ENCODE measurements at places on chromosomes 4 and X.

DNA sequence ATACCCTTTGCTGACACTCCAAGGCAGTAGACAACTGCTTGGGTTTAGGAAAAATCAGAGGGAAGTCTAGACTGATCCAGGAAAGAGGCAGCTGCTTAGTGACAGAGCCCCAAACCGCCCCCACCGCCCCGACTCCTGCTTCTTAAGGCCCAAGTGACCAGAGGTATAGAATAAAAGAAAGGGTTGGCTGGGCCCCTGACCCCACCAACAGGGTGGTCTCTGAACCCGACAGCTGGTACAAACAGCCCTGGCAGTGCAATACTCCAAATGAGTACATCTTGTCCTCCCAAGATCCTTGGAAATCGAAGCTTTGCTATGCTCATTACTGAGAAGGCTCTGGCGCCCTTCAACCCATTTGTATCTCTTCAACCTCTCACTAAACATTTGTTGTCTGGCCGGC lies 78.1 kb upstream of the PLAC1 start:
- DNase-seq = no peak

DNA sequence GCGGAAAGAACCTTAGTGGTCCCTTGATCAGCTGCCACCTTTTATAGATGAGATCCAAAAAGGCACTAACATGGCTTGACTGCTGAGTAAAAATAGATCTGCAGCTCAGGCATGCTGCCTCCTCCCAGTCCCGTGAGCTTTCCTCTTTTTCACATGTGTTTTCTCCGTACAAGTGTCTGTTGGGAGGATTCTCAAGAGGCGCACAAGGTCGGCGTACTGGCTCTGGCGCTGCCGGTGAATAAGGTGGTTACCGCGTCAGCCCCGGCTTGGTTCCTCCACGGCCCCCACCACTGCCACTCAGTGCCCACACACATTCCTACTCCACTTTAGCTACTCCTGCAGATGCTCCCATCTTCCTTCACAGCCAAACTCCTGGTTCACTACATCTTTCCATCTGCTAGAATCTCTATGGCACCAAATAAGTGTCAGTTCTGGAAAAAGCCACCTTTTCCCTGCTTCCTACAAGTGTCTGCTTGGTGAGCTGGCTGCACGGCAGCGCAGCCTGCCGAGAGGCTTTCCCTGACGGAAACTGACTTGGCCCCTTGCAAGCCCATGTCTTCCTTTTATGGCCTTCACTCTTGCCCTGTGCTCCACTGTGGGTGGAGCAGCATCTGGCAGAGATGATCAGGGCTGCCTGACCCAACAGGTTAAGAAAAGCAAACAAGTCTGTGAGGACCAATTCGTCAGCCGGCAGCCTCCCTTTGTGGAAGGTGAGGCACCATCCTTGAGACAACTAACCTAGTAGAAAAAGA lies 99.8 kb downstream of the KLHL8 start:
- no peak for DNase-seq

DNA sequence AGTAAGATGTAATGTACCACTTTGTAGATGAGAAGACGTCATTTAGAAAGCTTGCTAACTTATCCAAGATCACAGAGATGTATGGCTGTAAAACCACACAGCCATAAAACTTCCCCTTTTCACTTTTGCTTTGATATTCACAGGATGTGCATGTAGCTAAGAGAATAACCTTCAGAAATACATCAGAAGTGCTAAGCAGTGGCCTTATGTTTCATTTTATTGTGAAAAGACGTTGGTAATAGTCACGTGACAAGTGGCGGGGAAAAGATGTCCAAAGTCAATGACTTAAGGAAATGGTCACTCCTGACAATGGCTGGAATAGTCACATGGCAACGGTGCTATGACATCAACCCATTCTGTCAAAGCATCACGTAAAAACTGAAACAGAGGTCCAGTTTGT lies 12.9 kb upstream of the WDR17 start:
- no peak for DNase-seq

DNA sequence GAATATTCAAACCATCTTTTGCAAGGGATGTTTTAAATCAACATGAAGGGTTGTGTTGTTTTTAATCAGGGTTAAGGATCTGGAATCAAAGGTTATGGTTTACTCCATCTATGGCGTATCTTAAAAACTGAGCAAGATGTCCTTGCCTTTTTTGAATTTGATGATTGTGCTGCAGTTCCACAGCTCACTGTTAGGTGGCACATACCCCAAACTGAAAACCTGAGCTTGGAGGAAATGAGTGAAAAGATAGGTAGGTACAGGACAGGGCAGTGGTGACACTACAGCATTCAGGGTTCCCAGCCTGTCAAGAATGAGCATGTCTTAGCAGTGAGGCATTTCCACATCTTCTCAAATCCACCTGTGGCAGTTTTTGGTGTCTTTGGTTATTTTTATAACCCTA lies 13.1 kb upstream of the EOLA1 start:
- DNase-seq = no peak

GRCh38 chrX:9785944-9786797 lies at the start of gene SHROOM2:
Gene SHROOM2 (plus strand): TSS chrX:9786429. CDS start chrX:9786546, 117 bp downstream.
- DNase-seq = no peak

GRCh38 chrX:14702145-14702544 lies 170.7 kb downstream of the FANCB start:
- no peak for DNase-seq

GRCh38 chrX:23742174-23742696 lies 841 bp downstream of the ACOT9 start:
- DNase-seq = no peak

DNA sequence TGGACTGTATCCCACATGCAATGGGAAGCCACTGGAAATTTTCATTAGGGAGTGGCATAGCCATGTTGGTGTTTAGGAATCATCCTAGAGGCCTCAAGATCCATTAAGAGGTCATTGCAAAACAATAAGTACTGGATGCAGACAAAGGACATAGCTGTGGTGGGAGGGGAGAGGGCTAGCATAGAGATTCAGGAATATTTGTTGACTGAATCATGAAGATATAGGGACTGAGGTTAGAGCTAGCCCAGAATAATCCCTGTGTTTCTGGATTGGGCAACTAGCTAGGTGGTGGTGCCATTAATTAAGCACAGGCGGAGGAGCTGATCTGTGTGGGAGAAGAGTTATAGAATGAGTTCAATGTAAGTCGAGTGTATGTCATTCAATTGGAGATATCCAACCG lies 135.0 kb downstream of the RAB28 start:
- DNase-seq = no peak

- no peak for DNase-seq
Observed at GRCh38 chrX:107579956-107580355, 48.4 kb upstream of the PRPS1 start.

DNA sequence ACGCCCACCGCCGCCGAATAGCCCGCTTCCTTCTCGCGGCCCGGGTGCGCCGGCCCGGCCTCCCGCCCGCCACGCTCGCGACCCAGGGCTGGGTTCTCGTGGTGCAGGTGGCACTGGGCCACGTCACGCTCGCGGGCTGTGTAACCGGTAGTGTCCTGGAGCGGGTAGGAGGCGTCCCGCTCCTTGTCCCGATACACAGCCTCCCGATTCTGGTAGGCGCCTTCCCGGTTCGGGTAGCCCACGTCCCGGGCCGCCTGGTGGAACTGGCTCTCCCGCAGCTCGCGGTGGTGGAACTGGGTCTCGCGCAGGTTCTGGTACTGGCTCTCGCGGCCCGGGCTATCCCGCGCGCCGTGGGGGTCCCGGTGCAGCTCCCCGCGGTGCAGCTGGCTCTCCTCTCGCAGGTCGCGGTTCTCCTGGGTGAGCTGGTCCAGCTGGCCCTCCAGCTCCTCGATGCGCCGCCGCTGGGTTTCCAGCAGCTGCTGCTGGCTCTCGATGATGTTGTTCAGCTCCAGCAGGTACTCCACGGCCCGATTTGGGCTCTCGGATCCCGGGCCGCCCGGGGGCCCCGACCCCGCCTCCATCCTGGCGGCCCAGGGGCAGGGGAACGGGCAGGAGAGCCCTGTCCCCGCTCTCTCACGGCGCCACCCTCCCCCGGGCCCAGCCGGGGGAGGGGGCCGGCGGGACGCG lies 39.3 kb upstream of the IQSEC2 start:
- no peak for DNase-seq

DNA sequence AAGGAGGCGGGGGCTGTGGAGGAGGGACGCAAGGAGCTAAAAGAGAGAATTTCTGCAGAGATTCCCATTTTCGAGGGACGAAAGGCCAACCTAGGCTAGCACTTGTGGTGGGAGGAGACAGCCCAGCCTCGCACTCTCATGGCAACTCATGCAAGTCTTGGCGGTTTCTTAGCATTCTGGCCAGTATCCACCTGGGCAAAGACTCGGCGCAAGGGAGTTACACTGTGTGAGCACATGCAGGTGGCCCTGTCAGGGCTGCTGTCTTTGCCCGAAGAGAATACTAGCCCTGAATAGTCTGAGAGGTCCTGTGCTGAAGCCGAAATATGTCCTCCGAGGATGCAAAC lies 15.5 kb downstream of the MCF2 start:
- DNase-seq = no peak

DNA sequence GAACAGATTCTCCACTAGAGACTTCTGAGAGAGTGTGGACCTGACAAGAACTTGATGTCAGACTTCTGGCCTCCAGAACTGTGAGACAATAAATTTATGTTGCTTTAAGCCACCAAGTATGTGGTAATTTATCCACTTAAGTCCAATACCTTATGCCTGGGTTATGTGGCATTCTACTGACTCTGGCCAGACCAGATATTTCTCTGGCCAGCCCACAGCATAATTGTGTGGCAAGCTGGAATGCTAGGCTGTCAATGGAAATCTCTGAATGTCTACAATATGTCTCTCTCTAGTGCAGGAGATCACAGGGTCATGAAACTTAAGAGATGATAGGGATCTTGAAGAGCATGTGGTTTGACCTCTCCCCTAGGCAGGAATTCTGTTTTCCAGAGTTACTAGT lies 251.0 kb downstream of the ZNF674 start:
- DNase-seq = no peak

GRCh38 chr4:123349421-123350190 lies 47.0 kb upstream of the SPRY1 start:
- DNase-seq = no peak

DNA sequence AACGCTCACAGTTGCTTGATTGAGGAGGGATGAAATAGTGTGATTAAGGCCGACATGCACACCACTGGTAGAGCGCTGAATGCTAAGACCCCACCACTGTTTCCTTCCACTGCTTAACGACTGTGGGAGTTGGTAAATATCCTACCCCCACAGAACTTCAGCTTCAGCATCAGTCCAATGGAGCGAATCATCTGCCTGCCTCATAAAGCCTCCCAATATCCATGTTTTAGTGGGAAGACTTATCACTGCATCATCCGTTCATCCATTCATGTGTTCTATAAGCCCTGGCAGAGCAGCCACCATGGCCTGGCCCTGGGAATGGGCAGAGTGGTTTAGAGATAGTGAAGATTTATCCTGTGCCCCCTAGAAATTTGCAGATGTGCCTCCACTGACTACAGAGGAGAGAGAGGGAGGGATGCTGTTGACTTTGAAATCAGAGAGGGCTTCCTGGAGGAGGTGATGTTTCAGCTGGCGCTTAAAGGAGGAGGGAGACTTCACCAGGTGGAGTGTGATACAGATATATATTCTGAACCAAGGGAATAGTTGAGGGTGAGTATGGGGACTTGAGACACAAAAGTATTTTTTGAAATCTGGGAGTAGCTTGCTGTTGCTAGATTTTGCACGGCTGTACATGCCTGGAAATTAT lies 71.9 kb upstream of the STX18 start:
- DNase-seq = no peak

GRCh38 chr4:20809812-20810211 lies 109.6 kb downstream of the PACRGL start:
- DNase-seq = no peak

DNA sequence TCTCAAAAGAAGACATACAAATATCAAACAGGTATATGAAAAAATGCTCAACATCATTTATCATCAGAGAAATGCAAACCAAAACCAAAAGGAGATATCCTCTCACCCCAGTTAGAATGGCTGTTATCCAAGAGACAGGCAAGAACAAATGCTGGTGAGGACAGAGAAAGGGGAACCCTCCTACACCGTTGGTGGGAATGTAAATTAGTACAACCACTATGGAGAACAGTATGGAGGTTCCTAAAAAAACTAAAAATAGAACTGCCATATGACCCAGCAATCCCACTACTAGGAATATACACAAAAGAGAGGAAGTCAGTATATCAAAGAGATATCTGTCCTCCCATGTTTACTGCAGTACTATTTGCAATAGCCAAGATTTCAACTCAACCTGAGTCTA lies 83.5 kb downstream of the CDS1 start:
- no peak for DNase-seq

DNA sequence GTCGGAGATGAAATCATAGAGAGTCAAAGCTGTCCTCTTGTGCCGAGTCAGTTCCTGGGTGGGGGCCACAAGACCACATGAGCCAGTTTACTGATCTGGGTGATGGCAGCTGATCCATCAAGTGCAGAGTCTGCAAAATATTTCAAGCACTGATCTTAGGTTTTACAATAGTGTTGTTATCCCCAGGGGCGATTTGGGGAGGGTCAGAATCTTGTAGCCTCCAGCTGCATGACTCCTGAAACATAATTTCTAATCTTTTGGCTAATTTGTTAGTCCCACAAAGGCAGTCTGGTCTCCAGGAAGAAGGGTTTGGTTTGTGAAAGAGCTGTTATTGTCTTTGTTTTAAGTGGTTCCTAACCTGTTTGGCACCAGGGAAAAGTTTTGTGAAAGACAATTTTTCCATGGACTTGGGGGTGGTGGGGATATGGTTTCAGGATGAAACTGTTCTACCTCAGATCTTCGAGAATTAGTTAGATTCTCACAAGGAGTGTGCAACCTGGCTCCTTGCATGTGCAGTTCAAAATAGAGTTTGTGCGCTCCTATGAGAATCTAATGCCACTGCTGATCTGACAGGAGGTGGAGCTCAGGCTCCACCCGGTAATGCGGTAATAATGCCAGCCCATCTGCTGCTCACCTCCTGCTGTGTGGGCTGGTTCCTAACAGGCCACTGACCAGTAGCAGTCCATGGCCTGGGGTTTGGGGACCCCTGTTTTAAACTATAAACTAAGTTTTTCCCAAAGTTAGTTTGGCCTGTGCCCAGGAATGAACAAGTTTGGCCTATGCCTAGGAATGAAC lies 29.2 kb downstream of the METAP1 start:
- DNase-seq = no peak
